Activated T-cell treated with anti-CD3 and anti-CD28 coated beads for 1 hour (primary cell): ENCODE measurements at places on chromosomes 3 and 15.

DNA sequence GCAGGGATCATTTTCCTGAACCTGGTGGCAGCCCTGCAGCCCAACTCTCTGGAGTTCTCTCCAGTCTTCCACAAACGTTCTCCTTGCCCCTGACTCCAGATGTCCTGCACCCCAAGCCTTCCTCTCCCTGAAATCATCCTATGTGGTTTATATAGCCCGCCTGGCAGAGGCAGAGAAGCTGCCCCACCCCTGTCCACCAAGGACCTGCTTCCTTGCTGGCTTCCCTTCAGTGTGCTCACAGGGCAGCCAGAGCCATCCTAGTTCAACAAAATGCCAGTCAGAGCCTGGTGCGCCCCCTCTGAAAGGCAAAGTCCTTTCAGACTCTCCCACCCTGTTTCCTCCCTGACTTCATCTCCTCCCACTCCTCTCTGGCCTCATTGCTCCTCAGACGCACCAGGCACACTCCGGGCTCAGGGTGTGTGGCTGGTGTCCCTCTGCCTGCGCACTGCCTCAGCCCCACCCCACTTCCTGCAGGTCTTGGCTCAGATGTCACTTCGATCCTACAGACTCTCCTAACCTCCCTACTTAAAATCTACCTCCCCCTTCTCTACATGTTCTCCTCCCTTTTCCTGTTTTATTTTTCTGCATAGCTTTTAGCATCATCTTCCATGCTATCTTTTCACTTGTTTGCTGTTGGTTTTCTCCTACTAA, 5.9 kb downstream of the KBTBD13 start:
- no peak for DNase-seq

DNA sequence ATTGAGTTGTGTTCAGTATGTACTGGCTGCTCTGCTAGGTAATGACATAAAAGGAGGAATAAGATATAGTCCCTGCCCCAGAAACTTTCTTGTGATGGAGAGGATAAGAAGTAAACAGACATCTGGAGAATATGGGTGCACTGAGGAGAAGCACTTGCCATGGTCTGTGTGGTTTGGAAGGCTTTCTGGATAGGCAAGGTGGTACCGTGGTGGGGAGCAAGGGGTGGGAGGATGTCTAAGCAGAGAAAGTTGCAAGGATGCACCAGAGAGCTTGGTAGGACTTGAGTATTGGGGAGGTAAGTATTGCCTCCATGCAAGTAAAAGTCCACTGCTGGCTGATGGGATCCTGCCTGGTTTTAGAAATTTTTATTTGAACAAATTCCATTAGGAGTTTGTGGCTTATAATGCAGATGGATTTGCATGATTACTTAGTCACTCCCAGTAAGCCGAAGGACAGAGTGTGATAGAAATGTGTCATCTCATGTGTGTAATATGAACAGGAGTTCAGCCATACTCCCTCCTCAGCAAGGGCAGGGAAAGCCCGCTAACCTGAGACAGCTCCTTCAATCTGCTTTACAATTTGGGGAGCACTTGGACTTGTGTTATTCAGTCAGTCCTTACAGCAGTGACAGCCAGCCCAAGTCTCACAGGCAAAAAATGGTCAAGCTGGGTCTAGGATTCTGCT, 53.6 kb downstream of the CLSTN2 start:
- DNase-seq, result no peak

DNA sequence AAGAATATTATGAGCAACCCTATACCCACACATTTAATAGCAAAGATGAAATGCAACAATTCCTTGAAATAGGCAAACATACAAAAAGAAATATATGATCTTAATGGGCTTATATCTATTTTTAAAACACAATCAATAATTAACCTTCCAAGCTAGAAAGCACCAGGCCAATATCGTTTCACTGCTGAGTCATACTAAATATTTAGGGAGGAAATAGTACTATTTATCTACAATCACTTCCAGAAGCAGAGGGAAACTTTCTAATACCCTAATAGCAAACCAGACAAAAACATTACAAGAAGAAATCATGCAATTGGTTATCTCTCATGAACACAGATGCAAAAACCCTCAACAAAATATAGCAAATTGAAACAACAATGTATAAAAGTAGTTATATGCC, 207.8 kb downstream of the MTHFS start:
- no peak for DNase-seq

DNA sequence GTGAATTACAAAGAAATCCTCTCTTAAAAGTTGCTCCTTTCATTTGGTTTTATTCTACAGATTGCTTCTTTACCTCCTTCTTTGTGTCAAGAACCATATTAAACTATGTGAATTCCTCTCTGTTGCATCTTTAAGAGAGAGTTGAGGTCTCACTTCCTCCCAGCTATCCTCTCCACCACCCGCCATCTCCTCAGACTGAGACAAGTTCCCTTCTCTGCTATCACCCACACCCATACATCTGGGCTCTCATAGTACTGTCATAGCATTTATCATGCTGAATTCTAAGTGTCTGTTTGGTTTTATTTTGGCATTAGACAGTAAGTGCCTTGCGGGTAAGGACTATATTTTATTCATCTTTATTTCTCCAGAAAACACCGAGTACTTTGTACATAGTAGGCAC, 54.2 kb downstream of the B3GALNT1 start:
- DNase-seq, result no peak

- no peak for DNase-seq
These were observed 12.0 kb downstream of the EFCAB12 start for GRCh38 chr3:129416415-129416814.

GRCh38 chr3:193240850-193241706, at the start of gene PLAAT1:
TSS of gene PLAAT1 (plus strand) at chr3:193241222. CDS start at chr3:193255651, 14,429 bp downstream.
- no peak for DNase-seq

DNA sequence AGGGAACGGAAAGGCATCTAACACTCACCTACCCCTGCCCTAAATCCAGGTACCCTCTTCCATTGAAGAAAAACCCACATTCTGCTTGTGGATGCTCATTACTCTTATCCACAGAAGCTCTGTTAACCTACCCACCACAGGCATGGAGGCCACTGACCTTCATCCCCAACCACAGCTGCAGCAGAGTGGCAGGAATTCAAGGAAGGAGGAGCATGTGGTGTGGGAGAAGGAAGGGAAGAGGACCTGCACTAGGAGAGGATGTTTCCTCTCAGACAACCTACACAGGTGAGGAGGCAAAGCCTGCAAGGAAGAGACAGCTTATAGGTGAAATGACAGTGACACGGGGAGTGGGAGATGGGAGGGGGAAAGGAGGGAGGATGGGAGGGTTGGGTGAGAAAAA, 192.5 kb upstream of the TSC22D2 start:
- DNase-seq, result no peak

GRCh38 chr3:107680698-107681097, 157.9 kb downstream of the BBX start:
- no peak for DNase-seq

GRCh38 chr3:178459038-178459410, 77.2 kb upstream of the KCNMB2 start:
- no peak for DNase-seq

DNA sequence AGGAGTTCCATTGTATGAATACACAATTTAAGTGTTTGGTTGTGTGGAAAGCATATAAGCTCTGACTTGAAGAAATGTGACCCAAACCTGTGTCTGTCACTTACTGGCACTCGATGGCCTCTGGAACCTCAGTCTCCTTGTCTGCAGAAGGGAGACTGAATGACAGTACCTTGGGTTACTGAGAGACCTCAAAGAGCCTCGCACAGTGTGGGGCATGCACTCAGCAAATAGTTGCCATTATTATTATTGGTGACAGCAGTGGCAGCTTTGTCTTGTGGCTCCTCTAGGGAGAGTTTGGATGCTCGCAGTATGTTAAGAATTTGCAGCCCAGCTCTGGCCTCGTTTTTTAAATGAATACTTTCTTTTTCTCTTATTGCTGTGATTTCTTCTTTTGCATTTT, 43.4 kb downstream of the EEFSEC start:
- no peak for DNase-seq

GRCh38 chr15:66772604-66773128, 70.6 kb downstream of the SMAD6 start:
- DNase-seq, result no peak

- no peak for DNase-seq
These were observed 585.9 kb downstream of the OTOL1 start for GRCh38 chr3:162082516-162082915.

GRCh38 chr3:43786526-43787305, 96.0 kb downstream of the ABHD5 start:
- DNase-seq, result no peak

GRCh38 chr15:79769069-79769481, 127.7 kb downstream of the MTHFS start:
- DNase-seq, result no peak

- no peak for DNase-seq
These were observed 41.1 kb downstream of the IGF1R start for GRCh38 chr15:98689431-98689861.

DNA sequence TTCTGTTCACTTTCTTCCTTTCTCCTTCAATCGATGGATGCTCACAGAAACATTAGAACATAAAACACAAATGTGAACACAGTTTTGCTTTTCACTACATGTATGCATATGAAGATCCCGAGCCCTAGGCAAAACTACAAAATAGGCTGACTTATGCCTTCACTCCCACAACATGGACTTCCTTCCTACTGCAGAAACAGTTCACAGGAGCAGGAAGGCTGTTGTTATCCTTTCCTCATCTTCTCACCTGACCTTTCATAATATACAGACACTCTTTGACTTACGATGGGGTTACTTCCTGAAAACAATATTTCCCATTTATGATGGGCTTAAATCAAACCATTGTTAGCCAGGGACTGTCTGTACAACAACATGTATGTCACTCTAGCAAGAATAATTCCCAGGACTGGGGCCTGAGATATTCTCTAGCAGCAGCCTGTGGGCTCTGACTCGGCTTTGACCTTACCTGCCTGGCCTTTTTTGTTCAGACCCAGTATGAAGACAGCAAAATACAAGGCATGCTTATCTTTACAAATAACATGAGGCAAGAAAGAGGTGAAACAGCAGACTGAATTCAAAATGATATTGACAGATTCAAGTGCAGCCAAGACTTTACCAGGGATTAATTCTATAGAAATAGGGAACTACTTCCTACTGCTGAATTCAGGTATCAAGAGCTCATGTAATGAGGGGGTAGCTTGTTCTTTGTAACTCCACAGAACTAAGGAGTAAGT, 51.8 kb upstream of the PLXND1 start:
- DNase-seq, result no peak

DNA sequence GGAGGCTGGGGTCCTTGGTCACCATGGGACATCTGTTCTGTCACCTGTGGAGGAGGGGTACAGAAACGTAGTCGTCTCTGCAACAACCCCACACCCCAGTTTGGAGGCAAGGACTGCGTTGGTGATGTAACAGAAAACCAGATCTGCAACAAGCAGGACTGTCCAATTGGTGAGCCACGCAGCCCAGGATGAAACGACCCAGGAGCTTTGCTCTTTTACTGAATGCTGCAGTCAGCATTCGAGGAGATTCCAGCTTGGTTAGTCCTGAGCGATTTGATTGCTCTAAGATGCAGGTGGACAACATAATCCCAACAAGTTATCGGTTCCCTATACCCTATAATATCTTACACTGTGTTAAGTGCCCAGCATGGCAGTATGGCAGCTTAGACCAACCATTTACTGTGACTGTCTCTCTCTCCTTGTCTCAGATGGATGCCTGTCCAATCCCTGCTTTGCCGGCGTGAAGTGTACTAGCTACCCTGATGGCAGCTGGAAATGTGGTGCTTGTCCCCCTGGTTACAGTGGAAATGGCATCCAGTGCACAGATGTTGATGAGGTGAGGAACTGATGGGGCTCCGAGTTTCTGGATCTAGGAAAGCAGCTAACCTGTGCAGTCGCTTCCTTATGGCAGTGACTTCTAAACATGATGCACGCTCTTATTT, 7.8 kb downstream of the THBS1 start:
- no peak for DNase-seq

DNA sequence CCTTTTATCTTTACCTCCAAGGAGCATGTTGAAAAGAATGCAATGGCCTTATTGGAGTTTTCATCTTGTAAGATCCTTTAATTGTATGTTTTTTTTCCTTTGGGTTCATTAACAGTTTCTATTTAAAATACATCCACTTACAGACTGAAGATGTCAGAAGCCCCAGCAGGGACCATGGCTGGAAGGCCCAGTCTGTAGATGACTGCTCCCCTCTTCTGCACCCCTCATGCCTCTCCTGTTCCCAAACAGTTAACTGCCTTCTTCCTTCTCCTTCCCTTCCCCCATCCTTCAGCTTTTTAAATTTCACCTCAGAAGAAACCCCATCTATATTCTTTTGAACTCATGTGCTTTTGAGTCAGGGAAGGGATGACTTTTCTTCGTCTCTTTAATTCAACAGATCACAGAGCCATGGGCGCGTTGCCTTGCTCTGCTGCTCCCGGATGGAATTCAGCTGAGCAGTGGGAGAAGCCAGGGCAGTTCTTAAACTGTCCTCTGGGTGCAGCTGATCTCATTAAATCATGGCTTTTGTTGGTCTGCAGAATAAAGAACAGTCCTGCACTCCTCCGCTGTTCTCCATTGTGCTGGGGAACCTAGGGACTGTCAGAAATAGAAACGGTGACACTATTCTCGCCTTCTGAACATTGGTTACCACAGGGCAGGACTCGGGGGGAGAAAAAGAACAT, 71.5 kb upstream of the EIF1B start:
- DNase-seq, result no peak

GRCh38 chr3:85535517-85535916, 576.7 kb downstream of the CADM2 start:
- no peak for DNase-seq

- DNase-seq, result no peak
These were observed 16.7 kb upstream of the SH3GL3 start for GRCh38 chr15:83430441-83430840.

GRCh38 chr3:66838704-66839103, 159.4 kb upstream of the KBTBD8 start:
- no peak for DNase-seq

GRCh38 chr3:177673112-177673914, 476.0 kb upstream of the TBL1XR1 start:
- DNase-seq, result no peak

GRCh38 chr3:152192936-152193672, 75.6 kb upstream of the MBNL1 start:
- DNase-seq, result no peak

- DNase-seq, result no peak
These were observed 101.9 kb downstream of the KLHL25 start for GRCh38 chr15:85692873-85693272.

DNA sequence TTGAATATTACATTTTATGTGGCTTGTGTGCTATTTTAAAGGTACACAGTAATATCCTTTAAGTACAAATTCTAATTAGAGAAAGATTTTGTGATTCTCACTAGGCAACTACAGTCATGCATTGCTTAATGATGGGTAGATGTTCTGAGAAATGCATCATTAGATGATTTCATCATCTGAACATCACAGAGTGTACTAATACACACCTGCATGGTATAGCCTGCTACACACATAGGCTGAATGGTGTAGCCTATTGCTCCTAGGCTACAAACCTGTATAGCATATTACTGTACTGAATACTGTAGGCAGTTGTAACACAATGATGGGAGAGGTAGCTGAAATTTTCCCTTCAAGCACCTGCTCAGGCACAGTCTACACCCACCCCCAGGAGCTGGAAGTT, 217.4 kb upstream of the EOMES start:
- DNase-seq, result no peak

DNA sequence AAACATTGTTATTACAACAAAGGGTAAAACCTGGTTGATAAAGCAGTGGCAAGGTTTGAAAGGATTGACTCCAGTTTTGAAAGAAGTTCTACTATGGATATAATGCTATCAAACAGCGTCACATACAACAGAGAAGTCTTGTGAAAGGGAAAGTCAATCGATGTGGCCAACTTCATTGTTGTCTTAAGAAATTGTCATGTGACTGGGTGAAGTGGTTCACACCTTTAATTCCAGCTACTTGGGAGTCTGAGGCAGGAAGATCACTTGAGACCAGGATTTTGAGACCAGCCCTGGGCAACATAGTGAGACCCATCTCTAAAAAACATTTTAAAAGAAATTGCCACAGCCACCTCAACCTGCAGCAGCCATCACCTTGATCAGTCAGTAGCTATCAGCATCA, 6.2 kb upstream of the LXN start:
- DNase-seq, result no peak
